ENCODE measurements at places on chromosomes 7 and 10. TPM values are rescaled to one million over a fixed set of nuclear protein-coding genes. Genes with fewer than 3 reads are reported as not detected.
A peak's percentile ranks its signal among the peaks of the same experiment; 100 is the strongest.

GRCh38 chr10:30432622-30433305 is 1.2 kb upstream of the MAP3K8 start:
- H3K27ac ChIP-seq: peak overlapping the region; percentile 100
- DNase-seq: peak; percentile 82
- peaks cover 58% of the 10 kb centered on the region for H3K4me1 ChIP-seq
- H3K36me3 ChIP-seq: no peaks in the 10 kb centered on the region

DNA sequence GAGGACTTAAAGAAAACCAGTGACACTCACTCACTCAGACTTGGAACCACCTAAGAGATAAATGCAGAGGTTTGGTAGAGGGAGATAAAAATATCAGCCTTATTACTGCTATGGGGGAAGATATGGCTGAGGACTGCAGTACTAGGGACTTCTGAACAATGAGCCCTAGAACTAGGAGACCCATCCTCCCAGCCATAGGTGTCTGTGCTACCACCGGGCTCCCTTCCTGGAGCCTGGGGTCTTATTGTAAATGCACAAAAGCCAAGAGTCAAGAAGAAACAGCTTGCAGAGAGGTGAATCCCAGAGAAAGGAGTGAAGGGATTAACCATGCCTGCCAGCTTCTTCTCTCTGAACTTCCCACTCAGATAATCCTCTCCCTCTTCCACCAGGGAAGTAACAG is 108.3 kb upstream of the AKR1E2 start:
- H3K36me3 ChIP-seq: no peaks in the 10 kb centered on the region
- no peak for DNase-seq
- no peak overlapping the region for H3K27ac ChIP-seq
- H3K4me1 ChIP-seq: no peaks in the 10 kb centered on the region
- H3K27me3 ChIP-seq: no peaks in the 10 kb centered on the region
- H3K4me3 ChIP-seq: no peak overlapping the region

- no peak for DNase-seq
- H3K27ac ChIP-seq: no peak overlapping the region
- H3K36me3 ChIP-seq: no peaks in the 10 kb centered on the region
- no peaks in the 10 kb centered on the region for H3K27me3 ChIP-seq
- no peak overlapping the region for H3K4me3 ChIP-seq
Measured at GRCh38 chr10:54985732-54986131, 184.7 kb upstream of the PCDH15 start.

DNA sequence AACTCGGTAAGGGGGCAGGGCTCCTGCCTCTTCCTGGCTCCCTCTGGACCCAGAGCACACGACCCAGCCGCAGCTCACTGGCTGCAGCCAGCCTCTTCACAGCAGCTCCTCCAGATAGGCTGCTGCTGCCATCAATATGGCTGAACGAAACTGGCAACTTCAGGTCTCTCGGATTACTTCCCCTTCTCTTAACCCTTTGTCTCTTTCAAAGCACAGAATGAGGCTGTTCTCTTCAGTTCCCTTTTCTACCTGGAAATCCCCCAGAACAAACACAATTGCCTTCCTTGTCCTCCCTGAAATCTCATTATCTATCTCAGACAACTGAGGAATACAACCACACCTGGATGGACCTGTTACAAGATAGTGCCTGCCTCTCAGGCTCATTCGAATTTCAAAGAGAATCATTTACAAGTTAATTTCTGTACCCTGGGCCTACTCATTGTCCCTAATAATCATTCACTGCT is 193.4 kb upstream of the MBL2 start:
- H3K36me3 ChIP-seq: no peaks in the 10 kb centered on the region
- H3K27ac ChIP-seq: no peak overlapping the region
- H3K27me3 ChIP-seq: no peaks in the 10 kb centered on the region
- no peak overlapping the region for H3K4me3 ChIP-seq
- no peak for DNase-seq
- H3K4me1 ChIP-seq: no peaks in the 10 kb centered on the region

Gene FAM180A
- total RNA-seq: 0.97 TPM

DNA sequence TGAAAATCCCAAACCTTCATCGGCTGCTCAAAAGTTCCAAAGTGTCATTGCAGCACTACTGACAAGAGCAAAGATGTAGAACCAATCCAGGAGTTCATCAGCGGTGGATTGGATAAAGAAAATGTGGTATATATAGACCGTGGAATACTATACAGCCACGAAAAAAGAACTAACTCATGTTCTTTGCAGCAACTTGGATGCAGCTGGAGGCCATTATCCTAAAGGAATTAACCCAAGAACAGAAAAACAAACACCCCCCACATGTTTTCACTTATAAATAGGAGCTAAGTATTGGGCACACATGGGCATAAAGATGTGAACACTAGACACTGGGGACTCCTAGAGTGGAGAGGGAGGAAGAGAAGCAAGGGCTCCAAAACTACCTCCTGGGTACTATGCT is 31.6 kb downstream of the PHYH start:
- no peaks in the 10 kb centered on the region for H3K36me3 ChIP-seq
- H3K4me3 ChIP-seq: no peak overlapping the region
- no peak overlapping the region for H3K27ac ChIP-seq
- no peaks in the 10 kb centered on the region for H3K4me1 ChIP-seq

Gene PROSER2
- total RNA-seq: 5.2 TPM

DNA sequence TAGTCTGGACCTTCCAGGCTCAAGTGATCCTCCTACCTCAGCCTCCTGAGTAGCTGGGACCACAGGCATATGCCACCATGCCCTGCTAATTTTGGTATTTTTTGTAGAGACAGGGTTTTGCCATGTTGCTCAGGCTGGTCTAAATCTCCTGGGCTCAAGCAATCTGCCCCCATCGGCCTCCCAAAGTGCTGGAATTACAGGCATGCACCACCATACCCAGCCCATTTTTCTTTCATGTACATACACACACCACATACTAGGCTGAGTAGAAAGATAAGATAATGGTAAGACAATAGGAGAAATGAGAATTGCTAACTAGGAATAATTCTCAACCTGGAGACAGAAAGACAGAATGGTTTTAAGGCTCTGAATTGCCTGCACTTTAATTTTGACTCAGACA is 83.8 kb downstream of the CPEB3 start:
- H3K36me3 ChIP-seq: no peaks in the 10 kb centered on the region
- H3K4me3 ChIP-seq: no peak overlapping the region
- peaks cover 43% of the 10 kb centered on the region for H3K4me1 ChIP-seq
- DNase-seq: no peak
- H3K27ac ChIP-seq: no peak overlapping the region

GRCh38 chr10:112222799-112223198 is 39.2 kb upstream of the GPAM start:
- no peak overlapping the region for H3K27ac ChIP-seq
- no peaks in the 10 kb centered on the region for H3K27me3 ChIP-seq
- no peak for DNase-seq
- no peaks in the 10 kb centered on the region for H3K4me1 ChIP-seq
